Chondrocyte (in vitro differentiated cells): ENCODE measurements at places on chromosomes 1 and 21. TPM values are rescaled to one million over a fixed set of nuclear protein-coding genes. Genes with fewer than 3 reads are reported as not detected.

GRCh38 chr1:7538849-7539768 lies 232.0 kb upstream of the VAMP3 start:
- H3K4me1 ChIP-seq: peaks cover 28% of the 10 kb centered on the region
- H3K4me3 ChIP-seq: no peak overlapping the region
- no peak for DNase-seq
- H3K27me3 ChIP-seq: no peaks in the 10 kb centered on the region
- H3K27ac ChIP-seq: no peak overlapping the region

- H3K27me3 ChIP-seq: peaks cover 11% of the 10 kb centered on the region
- H3K4me3 ChIP-seq: no peak overlapping the region
- peak overlapping the region; percentile 70 for H3K27ac ChIP-seq
- DNase-seq: no peak
- peaks cover 17% of the 10 kb centered on the region for H3K4me1 ChIP-seq
- no peaks in the 10 kb centered on the region for H3K36me3 ChIP-seq
Measured at GRCh38 chr1:93016171-93016570, 54.9 kb upstream of the DIPK1A start.

- H3K4me3 ChIP-seq: peak overlapping the region; percentile 50
- peaks cover 6% of the 10 kb centered on the region for H3K36me3 ChIP-seq
- H3K27ac ChIP-seq: peak overlapping the region; percentile 93
- peaks cover 89% of the 10 kb centered on the region for H3K4me1 ChIP-seq
- peak; percentile 66 for DNase-seq
- no peaks in the 10 kb centered on the region for H3K27me3 ChIP-seq
Measured at GRCh38 chr1:228088586-228089498, 6.3 kb downstream of the ARF1 start.

DNA sequence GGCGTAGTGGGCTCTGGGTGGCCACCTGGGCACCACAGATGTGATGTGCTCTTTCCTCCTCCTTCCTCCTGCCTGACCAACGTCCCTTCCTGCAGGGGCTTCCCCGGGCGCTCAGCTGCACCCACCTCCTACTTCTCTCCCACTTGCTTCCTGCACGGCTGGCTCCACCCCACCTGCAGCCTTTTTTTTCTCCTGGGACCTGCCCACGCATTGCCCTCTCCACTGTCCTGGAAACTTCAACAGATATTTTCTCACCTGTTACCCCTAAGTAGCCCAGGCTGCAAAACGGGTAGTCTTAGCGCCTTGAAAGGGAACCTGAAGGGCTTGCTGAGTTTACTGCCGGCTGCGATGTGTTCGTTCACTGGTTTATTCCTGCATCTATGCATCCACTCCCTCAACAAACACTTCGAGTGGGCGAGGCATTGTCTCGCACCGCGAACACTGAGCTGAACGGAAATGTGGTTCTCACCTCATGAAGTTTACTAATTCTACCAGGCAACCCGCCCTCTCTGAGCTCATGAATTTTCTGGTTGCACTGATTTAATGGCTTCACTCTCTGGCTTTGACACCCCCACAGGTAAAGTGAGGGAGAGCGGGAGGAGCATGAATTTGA lies 23.6 kb downstream of the ZBTB18 start:
- no peaks in the 10 kb centered on the region for H3K27me3 ChIP-seq
- H3K4me1 ChIP-seq: peaks cover 10% of the 10 kb centered on the region
- H3K36me3 ChIP-seq: no peaks in the 10 kb centered on the region
- no peak overlapping the region for H3K27ac ChIP-seq
- no peak for DNase-seq

GRCh38 chr21:40386294-40386911 lies 460.6 kb downstream of the DSCAM start:
- no peak for DNase-seq
- no peaks in the 10 kb centered on the region for H3K4me1 ChIP-seq
- no peak overlapping the region for H3K4me3 ChIP-seq
- no peak overlapping the region for H3K27ac ChIP-seq

DNA sequence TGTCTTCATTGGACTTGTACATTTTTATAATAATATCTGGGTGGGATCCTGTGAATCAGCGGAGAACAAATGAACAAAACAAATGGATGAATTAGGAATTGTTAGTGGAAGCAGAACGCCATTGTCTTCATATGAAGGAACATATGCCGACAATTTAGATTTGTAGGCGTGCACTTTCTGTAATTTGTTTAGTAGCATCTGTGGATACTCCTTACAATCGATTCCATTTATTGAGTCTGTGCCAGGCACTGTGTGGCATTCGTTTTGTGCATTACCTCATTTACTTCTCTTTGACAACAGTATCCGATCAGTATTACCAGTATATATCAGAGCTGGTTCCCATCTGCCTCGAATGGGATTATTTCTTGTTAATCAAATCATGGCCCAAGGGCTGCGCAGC lies 61.9 kb downstream of the PRDM2 start:
- H3K27ac ChIP-seq: no peak overlapping the region
- no peaks in the 10 kb centered on the region for H3K27me3 ChIP-seq

- DNase-seq: peak; percentile 42
- no peak overlapping the region for H3K4me3 ChIP-seq
- H3K27ac ChIP-seq: no peak overlapping the region
- no peaks in the 10 kb centered on the region for H3K4me1 ChIP-seq
Measured at GRCh38 chr1:226093621-226094020, 31.1 kb downstream of the H3-3A start.

- peak overlapping the region; percentile 77 for H3K27ac ChIP-seq
- H3K27me3 ChIP-seq: no peaks in the 10 kb centered on the region
- H3K4me3 ChIP-seq: no peak overlapping the region
- H3K36me3 ChIP-seq: no peaks in the 10 kb centered on the region
- peaks cover 42% of the 10 kb centered on the region for H3K4me1 ChIP-seq
Measured at GRCh38 chr1:65260851-65261473, 48.4 kb upstream of the DNAJC6 start.

DNA sequence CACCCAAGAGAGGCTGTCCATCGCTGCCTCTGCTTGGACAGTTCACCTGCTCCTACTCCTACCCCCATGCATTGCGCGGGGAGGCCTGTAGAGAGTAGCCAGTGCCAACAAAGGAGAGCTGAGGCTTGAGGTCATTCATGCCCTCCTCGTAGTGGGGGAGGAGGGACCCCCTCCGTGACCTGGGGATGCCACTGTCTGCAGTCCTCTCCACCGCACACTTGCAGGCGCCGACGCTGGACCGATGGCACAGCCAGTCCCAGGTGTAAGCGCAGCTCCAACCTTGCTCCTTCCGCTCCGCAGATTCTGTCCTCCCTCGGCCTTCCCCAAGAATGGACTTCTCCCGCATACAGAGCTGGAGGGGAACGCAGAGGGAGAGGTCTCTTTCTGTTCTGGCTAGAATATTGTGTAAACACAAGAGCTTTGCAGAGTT lies 672 bp upstream of the PHLDA3 start:
- no peak for DNase-seq
- peak overlapping the region; percentile 61 for H3K27ac ChIP-seq
- H3K4me1 ChIP-seq: peaks cover 45% of the 10 kb centered on the region
- H3K27me3 ChIP-seq: no peaks in the 10 kb centered on the region
- peaks cover 13% of the 10 kb centered on the region for H3K36me3 ChIP-seq
- H3K4me3 ChIP-seq: peak overlapping the region; percentile 98

- no peak overlapping the region for H3K27ac ChIP-seq
- H3K27me3 ChIP-seq: no peaks in the 10 kb centered on the region
- H3K36me3 ChIP-seq: peaks cover 1% of the 10 kb centered on the region
- peaks cover 35% of the 10 kb centered on the region for H3K4me1 ChIP-seq
- H3K4me3 ChIP-seq: no peak overlapping the region
- no peak for DNase-seq
Measured at GRCh38 chr21:19326531-19327319, 923.1 kb upstream of the TMPRSS15 start.

DNA sequence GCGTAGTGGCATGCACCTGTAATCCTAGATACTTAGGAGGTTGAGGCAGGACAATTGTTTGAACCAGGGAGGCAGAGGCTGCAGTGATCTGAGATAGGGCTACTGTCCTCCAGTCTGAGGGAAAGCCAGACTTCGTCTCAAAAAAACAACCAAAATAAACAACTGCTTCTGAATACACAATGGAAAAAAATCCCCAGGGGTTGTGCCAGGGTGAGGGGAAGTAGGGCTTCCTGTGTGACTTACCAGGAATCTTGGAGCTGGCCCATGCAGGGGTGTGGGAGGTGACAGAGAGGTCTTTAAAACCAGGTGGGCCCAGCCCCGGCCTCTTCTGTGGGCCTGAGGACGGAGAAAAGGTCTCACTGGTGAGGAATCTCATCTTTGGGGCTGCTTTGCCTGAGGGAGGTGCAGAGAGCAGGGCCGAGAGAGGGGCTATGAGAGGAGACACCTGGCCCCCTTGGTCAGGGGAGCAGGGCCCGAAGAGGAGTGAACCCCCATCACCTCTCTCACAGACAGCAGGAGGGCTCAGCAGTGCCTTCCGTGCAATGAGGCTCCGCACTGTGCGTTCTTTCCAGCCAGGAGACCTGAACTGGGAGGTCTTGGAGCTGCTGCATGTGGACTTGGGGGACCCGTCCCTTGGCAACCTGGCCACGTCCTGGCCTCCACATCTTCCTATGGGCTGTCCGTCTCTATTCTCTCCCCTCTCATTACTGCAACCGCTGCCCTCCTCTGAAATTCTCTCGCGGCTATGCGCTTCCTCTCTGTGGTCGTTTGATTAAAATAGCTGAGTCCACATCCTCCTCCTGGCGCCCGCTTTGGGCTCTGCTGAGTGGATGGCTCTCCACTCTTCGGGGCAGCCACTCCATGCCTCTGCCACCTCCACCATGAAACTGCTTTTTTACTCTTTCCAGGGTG lies 10.7 kb downstream of the PLA2G5 start:
- no peaks in the 10 kb centered on the region for H3K36me3 ChIP-seq
- DNase-seq: no peak
- H3K4me3 ChIP-seq: no peak overlapping the region
- no peak overlapping the region for H3K27ac ChIP-seq
- no peaks in the 10 kb centered on the region for H3K4me1 ChIP-seq

DNA sequence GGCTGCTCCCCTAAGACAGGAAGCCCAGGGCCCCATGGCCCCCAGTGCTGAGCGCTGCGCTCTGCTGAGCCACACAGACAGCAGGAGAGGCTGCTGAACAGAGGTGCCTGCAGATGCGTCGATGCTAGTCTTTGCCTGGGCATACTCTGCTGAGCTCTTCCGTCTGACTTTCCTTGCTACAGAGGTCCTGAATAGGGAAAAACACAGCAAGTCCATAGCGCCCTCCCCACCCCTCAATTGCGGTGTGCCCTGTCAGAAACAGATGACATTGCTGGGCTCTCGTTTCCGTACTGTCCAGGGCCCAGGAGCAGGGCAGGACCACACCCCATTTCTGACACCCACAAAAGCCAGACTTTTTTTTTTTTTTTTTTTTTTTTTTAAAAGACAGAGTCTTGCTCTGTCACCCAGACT lies 252.5 kb downstream of the SDCCAG8 start:
- no peak for DNase-seq
- no peak overlapping the region for H3K27ac ChIP-seq
- peaks cover 33% of the 10 kb centered on the region for H3K36me3 ChIP-seq
- H3K27me3 ChIP-seq: no peaks in the 10 kb centered on the region
- H3K4me3 ChIP-seq: no peak overlapping the region

GRCh38 chr1:48442864-48443619 lies 29.0 kb downstream of the SPATA6 start:
- H3K36me3 ChIP-seq: peaks cover 6% of the 10 kb centered on the region
- DNase-seq: no peak
- no peaks in the 10 kb centered on the region for H3K4me1 ChIP-seq

DNA sequence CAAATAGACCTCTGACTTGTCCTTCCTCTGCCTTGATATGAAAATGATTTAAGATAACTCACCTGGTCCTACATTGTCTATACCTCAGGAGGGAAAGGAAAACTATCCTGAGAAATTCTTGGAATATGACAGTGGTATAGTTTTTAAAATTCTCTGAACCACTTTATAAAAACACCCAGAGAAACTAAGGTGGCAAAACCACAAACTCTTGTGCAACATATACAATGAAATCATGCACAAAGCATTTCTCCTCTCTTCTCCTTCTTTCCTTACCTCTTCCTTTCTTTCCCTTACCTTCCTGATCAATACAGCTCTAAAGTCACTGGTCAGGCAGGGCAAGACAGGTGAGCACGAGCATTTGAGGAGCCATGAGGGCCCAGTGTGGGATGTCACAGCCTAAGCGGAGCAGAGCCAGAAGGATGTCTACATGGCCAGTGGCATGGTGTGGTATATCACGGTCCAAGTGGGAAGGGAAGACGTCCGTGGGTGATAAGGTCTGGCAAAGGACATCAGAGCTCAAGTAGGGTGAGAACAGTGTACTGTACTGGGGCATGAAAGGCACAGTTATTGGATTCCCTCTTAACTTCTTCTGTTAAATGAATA lies 543.3 kb downstream of the DPYD start:
- H3K27ac ChIP-seq: no peak overlapping the region
- peak; percentile 26 for DNase-seq
- H3K36me3 ChIP-seq: no peaks in the 10 kb centered on the region
- H3K4me3 ChIP-seq: no peak overlapping the region
- H3K27me3 ChIP-seq: no peaks in the 10 kb centered on the region

DNA sequence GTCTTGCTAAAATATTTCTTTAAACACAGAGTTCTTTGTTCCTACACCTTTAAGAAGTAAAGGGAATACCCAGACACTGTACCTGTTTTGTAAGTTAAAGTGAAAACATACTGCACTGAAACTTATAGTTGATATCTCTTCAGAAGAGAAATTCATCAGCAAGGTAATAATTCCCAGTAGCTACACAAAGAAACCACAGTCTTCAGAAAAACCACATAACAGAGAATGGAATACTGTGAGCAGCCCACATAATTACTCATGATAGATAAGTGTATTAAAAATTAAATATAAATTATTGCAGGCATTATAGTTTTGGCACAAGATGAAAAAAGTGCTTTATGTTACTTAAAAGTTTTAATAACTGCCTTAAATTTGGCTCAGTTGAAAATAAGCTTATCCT lies 276.6 kb downstream of the SETD4 start:
- H3K4me1 ChIP-seq: peaks cover 19% of the 10 kb centered on the region
- H3K36me3 ChIP-seq: no peaks in the 10 kb centered on the region
- no peak for DNase-seq
- no peaks in the 10 kb centered on the region for H3K27me3 ChIP-seq

- H3K27me3 ChIP-seq: peaks cover 24% of the 10 kb centered on the region
- DNase-seq: no peak
- H3K4me1 ChIP-seq: peaks cover 8% of the 10 kb centered on the region
- no peak overlapping the region for H3K27ac ChIP-seq
- no peak overlapping the region for H3K4me3 ChIP-seq
- peaks cover 2% of the 10 kb centered on the region for H3K36me3 ChIP-seq
Measured at GRCh38 chr1:204623365-204623893, 62.1 kb downstream of the LRRN2 start.

DNA sequence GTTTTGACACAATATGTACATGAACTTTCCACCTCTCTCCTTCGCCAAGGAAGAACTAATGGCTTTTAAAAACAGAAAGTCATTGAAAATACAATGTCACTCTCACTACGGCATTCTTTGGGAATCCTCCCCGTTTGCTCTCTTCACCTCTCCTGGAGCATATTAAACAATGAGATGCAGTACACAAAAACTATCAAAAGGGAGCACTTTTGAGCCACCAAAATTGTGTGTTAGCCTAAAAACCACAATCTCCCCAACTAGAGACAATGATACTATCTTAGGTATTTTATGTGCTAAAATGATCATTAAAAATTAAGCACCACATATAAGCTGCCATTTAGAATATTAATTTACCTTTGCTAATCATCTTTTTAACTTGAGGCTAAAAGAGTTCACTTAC lies 425.5 kb downstream of the KCTD3 start:
- H3K4me3 ChIP-seq: no peak overlapping the region
- no peak overlapping the region for H3K27ac ChIP-seq
- no peaks in the 10 kb centered on the region for H3K4me1 ChIP-seq

The CR1L gene
- not detected in 3 replicates for total RNA-seq

The CELA2A gene
- total RNA-seq: not detected in 3 replicates

The SPRR4 gene
- not detected in 3 replicates for total RNA-seq

The RAP1GAP gene
- total RNA-seq: 1.1 to 2.2 TPM (median 1.8 TPM) in 3 replicates

The C1orf210 gene
- total RNA-seq: not detected in 3 replicates

The UBL4B gene
- total RNA-seq: not detected in 3 replicates

The OLFM3 gene
- not detected in 3 replicates for total RNA-seq

The AQP10 gene
- not detected in 3 replicates for total RNA-seq

The LEMD1 gene
- total RNA-seq: not detected in 3 replicates
